Neural cell (in vitro differentiated cells): ENCODE measurements at places on chromosomes 3 and 15. TPM values are rescaled to one million over a fixed set of nuclear protein-coding genes. Genes with fewer than 3 reads are reported as not detected.

Gene GABRB3
- polyA plus RNA-seq, result 74.6 and 78.3 TPM in 2 replicates

Gene GP9
- not detected in 2 replicates for polyA plus RNA-seq

Gene GOLGA8J
- polyA plus RNA-seq, result not detected in 2 replicates

Gene PRICKLE2
- 8.7 TPM in 2 replicates for polyA plus RNA-seq

Gene CCK
- not detected in 2 replicates for polyA plus RNA-seq

Gene C3orf22
- not detected in 2 replicates for polyA plus RNA-seq

Gene IQCH
- polyA plus RNA-seq, result 2.8 and 8.4 TPM in 2 replicates

Gene XCR1
- polyA plus RNA-seq, result not detected in 2 replicates

Gene MCTP2
- polyA plus RNA-seq, result not detected in 2 replicates
